ENCODE measurements at places on chromosomes 4 and X. TPM values are rescaled to one million over a fixed set of nuclear protein-coding genes. Genes with fewer than 3 reads are reported as not detected.

GRCh38 chr4:36220776-36221175 lies 23.5 kb downstream of the ARAP2 start:
- DNase-seq: no peak

GRCh38 chr4:94345969-94346368 lies 3.3 kb upstream of the HPGDS start:
- no peak for DNase-seq

- DNase-seq: no peak
Measured at GRCh38 chr4:48801016-48801715, 21.1 kb upstream of the FRYL start.

GRCh38 chr4:108155373-108155772 lies 13.4 kb downstream of the LEF1 start:
- DNase-seq: peak; percentile 69

DNA sequence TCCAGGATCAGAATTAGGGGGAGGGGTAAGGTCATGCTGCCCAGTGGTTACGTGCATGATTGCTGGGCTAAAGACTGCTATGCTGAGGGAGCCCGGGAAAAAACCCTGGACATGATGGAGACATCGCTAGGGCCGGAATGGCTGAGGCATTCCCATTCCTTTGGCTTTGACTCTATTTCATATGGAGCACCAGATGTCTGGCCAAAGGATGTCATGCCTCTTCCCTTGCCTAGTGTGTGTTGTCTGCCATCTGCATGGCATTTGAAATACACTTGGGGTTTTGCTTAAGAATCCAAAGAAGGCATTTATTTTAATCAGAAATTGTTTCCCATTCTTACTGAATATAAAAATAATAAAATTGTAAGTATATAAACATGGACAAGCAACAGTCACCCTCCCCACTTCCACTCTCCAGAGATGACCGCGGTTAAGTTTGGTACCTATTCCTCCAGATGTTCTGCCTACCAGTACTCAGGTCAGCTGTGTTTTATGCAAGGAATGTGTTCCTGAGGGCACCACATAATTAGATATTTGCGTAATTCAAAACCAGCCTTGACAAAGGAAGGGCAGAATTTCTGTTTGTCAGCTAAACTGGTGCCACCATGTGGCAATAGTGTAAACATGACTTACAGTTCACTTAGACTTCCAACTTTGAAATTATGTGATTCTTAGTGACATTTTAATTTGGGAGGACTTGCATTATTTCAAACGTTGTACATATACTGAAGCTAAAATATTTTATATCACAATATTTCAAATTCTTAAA lies 105.9 kb downstream of the CT47B1 start:
- peak; percentile 67 for DNase-seq

GRCh38 chr4:56666279-56666678 lies 14.8 kb downstream of the HOPX start:
- no peak for DNase-seq

The CLDN2 gene
- 0.10 TPM for total RNA-seq

DNA sequence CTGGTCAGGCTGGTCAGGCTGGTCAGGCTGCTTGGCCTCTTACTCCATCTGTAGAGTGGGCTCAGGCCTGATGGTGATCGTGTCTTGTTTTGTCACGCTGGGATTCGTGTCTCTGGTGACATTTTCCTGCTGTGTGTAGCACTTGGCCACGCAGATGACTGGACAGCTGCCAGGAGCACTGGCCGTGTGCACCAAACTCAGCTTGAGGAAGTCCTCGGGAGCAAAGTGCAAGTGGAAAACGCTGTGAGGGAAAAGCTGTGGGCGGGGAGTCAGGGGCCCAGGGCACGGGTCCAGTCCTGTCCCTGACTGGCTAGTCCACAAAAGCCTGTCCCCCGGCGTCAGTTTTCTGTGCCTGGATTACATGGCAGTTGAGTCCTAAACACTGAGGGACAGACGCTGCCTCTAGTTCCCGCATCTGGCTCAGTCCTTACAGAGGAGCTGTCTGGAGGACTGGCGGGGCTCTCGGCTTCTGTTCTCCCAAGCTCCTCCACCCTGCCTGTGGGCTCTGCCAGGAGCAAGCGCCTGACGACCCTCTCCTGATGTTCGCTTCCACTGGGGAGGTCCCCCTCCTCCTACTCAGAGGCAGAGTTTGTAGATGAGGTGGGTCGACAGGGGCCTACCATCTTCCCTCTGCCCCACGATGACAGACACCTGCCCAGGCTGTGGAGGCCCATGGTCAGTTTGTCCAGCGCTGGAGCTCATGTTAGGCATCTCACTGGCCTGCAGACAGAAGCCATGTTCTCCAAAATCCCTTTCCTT lies 35.9 kb upstream of the GRPEL1 start:
- DNase-seq: no peak

DNA sequence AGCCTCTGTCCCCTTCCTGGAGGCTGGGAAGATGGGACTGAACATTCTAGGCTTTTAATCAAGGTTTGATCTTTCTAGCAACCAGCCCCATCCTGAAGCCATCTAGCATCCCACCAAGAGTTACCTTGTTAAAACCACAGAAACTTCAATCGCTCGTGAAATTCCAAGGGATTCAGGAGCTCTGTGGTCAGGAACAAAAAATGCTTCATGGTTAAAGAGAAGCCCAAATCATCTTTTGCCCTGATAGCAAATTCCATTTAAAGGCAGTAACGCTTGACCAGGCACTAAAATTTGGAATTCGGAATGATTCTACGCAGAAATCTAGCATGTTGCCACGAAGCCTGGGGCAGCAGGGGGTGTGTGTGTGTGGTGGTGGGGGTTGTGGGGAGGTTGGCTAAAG lies 47.8 kb downstream of the CASP6 start:
- no peak for DNase-seq

DNA sequence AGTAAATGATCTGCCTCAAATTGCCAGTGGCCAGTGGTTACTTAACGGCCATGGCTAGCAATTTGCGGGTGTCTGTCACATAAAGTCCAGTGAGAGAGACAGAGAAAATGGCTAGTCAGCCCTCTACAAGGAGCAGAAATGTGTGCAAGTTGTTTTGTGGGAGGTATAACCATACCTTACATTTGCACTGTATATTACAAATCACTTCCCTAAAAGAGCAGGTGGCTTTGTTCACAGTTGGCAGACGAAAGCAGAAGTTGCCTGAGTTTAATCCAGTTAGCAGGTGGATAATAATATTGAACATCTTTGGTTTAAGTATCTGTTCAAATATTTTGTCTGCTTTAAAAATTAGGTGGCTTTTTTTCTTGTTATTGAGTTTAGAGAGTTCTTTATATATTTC lies 15.6 kb downstream of the SRPX start:
- DNase-seq: no peak

The CAPN6 gene
- total RNA-seq: not detected

DNA sequence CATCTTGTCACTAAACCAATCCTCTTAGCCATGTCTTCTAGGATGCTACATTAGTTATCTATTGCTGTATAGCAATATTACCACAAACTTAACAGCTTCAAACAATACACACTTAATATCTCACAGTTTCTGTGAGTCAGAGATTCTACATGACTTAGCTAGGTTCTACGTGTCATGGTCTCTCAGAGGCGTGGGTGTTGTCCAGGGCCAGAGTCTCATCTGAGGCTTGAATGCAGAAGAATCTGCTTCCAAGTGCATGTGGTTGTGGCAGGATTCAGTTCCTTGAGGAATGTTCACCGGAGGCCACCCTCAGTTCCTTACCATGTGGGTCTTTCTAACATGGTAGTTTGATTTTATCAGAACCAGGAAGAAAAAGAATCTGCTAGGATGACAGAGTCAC lies 26.4 kb downstream of the PPP1R2C start:
- no peak for DNase-seq

DNA sequence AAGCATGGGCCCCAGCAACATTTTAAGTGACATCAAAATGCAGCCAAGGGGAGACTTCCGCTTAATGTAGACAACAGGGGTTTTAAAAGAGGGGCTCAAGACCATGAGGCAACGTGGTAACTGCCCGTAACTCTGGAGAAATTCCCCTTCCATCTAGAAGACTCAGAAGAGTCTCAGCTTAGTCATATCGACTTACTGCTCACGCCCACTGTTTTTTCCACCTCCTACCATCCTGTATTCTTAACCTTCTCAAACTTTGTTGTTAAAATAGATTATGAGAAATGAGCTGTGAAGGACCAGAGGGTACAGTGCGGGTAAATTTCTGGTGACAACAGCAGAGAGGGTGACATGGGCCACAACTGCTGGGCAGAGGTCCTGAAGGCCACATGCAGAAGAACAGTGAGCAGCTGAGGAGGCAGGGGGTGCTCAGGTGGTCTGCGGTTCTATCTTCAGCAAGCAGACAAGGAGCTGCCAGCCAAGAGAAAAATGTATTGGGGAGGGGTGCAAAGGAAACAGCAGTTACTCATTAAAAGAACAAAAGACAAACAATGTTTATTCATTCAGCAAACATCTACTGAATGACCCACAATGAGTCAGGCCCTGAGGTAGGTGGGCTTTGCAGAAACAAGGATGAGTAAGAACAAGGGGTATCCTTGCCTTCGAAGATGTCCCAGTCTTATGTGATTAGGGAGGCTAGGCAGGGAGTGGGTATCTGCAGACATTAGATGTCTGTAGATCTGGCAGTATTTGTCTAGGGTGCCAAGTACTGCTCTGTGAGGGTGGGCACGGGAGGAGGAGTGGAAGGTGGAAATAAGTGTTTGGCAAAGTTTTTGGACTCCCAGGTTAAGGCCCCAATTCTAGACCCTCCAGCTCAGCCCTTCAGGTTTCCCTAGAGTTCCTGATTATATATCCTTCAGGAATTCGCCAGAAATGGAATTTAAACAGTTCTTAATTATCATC lies 175.3 kb downstream of the TSPAN5 start:
- peak; percentile 94 for DNase-seq

The EREG gene
- not detected for total RNA-seq

DNA sequence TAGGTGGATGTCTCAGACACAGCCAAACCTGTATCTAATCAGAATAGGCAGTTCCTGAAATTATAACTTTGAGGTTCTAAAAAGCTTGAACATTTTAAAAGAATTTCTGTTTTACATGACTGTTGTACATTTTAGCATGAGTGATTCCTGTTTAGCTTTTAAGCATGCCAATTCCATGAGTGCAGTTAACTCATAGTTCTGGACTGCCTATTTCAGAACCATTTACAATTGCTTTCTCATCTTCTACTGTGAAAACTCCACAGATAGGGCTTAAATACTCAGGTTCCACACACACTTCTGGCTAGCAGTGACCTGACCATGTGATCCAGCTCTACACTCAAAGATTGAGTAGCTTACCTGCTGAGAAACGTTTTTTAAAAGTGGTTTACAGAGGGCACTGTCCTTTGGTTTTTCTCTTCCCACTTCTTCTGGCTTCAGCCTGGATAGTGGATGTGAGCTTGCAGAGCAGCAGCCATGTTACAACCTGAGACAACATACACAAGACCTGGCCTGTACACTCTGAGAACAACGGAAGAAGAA lies 280.8 kb downstream of the ANKRD50 start:
- DNase-seq: no peak

The ARHGEF38 gene
- total RNA-seq: not detected

DNA sequence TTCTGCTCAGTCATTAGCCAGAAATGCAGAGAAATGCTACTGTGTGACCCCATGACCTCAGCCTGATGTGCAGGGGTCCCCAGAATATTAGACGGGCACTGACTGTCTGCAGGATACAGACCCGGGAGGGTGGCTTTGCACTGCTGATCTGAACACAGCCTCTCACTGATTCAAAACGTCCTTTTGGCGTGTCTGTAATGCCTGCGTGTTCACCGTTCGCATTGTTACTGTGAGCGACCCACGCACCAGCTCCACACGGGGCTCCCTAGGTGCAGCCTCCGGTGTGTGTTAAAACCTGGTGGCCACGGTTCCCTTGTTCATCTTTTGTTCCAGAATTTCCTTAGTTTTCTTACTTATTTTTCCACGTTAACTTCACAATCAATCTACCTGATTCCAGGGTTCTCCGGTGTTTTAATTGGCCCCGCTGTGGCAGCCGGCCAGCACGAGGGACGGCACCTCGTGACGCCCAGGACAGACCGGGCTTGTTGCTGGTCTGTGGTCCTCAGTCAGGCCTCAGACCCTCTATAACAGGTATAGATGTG lies 32.0 kb upstream of the SPON2 start:
- DNase-seq: no peak

DNA sequence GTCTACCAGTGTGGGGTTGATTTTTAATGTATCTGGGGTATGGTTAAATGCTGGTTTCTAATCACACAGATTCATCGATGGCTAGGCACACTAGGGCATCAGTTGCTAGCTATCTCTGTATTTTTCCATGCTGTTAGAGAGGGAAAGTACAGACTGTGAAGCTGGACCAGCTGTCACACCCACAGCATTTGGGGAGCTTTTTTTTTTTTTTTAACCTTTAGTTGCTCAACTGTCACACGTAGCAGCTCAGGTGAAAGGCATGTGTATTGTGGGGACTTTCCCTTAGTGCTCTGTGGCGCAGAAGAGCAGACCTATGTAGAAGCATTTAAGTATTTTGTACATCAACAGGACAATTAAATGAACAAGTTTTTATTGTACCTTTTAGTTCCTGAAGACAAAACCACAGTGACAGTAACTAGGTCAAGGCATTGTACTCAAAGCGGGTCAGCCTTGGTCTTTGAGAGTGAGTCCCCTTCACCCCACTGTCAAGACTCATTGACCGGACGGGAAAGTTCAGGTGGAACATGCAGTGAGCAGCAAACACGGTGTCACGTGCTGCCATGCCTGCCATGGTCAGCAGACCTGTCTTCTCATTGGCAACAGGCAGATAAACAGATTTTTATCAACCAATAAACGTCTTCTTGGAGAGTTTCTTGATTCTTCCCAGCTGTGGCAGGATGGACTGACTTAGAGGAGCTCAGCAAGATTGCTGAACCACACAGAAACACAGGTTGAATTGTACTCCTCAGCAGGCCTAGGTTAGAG lies 65.3 kb downstream of the CASP3 start:
- no peak for DNase-seq
